Activated CD4-positive, alpha-beta T cell treated with anti-CD3 and anti-CD28 coated beads for 4 hours (primary cell): ENCODE measurements at places on chromosomes 3 and 15.

- DNase-seq = no peak
Observed at GRCh38 chr3:34837848-34838741, 801.2 kb upstream of the ARPP21 start.

- no peak for DNase-seq
Observed at GRCh38 chr3:170440344-170440743, 21.7 kb downstream of the CLDN11 start.

DNA sequence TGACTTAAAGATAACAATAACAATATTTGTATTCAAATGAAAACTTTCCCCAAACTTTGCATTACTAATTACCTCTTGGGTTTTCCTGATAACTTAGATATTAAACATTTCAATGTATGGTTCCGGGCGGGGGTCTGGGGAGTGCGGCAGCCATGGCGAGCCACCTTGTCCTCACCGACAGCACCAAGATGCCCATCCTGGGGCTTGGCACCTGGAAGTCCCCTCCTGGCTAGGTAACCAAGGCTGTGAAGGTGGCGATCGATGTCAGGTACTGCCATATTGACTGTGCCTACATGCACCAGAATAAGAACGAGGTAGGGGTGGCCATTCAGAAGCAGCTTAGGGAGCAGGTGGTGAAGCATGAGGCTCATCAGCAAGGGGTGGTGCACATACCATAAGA lies 478.7 kb downstream of the CNTN3 start:
- DNase-seq = no peak

DNA sequence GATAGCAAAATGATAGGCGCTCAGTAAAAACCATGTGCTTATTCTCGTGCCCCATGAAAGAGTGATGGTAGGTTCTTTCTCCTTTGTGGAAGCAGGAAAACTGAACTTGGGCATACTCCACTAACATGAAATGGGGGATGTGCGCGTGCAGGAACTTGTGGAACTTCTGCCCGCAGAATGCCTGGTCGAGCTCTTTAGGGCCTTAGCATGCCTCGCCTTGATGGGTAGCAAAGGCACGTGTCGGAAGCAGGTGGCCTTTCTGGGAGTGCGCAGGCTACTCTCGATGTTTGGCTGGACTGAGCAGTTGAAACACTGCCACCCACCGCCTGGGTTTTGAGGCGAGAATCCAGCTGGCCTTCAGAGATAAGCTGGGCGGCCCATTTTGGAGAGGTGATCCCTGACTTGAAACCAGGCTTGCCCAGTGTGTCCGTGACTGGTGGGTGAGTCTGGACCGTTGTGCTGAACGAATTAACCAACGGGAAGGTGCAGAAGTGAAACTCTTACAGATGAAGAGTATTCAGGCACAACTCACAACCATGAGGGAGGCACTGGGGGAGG lies 842 bp downstream of the PCCB start:
- DNase-seq = peak; percentile 11

- DNase-seq = no peak
Observed at GRCh38 chr3:195574497-195575304, 9.0 kb downstream of the APOD start.

DNA sequence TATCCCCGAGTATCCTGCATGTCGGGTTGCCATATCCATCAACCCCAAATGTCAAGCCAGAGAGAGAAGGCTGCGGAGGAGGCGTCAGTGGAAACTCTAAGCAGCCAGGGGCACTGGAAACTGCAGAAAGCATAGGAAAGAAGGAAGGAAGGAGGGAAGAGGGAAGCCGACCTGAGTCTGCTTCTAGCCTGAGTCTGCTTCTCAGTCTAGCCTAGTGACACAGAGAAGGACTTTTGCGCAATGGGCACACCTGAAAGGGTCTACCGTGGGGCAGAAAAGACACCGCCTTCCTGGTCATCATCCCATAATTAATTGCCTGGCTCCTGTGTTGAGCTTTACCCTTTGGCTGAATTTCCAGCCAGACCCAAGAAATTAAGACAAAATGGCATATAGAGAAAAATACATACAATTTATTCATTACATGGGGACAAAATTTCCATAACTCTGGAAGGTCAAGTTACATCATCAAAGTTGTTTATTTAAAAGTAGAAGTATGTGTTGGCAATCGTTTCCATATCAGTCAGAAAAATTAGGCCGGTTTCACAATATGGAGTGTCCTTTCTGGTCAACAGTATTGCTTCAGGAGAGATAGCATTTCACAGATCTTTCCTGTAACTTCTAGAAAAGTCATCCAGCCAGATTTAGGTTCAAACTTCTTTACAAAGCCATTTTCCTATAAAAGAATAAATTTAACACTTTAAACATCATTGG lies 10.3 kb downstream of the BCL2A1 start:
- no peak for DNase-seq

DNA sequence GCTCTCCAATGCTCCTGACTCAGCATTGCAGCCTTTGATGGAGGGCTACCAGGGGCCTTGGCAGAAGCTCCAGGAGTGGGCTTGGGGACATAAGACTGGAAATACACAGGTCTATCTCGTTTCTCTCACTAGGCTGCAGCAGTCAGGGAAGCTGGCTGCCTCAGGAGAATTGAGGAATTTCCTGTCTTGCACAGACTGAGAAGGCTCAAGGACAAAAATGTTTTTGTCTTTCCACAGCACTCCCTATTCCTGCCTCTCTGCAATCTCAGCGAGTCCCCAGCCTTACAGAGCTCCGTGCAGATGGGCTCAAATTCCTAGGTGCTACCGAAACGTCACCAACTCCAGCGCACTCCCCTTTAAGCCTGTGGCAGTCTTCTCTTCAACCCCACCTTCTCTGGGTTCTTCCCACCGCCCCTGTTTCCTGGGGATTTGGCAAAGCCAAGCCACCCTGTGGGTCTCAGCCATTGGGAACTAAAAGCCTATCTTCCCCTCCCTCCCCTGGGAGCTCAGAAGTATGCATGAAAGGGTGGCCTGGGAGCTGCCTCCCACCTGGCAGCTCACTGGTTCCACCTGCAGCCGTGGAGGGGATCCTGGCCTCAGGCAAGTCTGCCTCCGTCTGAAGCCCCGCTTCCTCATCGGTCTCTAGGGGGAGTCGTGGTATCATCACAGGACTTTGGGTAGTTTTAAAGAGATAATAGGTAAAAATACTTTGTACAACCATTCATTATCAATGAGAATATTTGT lies 322.6 kb upstream of the FRG2C start:
- DNase-seq = no peak

DNA sequence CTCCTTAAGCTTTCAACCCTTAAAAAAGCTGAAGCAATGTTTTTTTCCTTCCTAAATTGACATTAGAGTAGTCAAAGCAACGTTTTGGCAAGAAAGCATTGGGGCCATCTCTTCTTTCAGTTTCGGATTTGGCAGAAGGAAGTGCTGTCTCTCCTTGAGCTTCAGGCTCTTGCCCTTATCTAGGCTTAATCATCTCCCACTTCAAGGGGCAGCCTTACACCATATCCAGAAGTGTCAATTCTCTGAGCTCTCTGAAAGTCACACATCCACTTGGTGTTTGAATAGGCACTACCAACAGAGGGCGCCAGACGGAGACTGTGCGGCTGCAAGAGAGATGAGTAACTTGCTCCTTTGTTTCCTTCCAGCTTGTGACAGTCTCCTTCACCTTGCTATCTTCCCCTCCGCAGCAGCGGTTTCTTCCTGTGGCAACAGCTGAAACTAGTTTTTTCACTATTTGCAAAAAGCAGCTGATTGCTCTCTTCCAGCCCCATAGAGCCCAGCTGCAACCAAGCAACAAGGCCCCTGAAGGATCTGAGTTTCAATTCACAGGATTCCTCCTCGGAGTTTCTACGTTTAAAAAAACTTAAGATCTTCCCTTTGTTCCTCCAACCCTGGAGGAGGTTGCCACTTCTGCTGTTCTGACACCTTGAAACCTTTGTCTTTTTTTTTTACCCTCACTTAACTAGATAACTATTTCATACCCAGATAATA lies 147.0 kb upstream of the SLCO3A1 start:
- peak; percentile 85 for DNase-seq

DNA sequence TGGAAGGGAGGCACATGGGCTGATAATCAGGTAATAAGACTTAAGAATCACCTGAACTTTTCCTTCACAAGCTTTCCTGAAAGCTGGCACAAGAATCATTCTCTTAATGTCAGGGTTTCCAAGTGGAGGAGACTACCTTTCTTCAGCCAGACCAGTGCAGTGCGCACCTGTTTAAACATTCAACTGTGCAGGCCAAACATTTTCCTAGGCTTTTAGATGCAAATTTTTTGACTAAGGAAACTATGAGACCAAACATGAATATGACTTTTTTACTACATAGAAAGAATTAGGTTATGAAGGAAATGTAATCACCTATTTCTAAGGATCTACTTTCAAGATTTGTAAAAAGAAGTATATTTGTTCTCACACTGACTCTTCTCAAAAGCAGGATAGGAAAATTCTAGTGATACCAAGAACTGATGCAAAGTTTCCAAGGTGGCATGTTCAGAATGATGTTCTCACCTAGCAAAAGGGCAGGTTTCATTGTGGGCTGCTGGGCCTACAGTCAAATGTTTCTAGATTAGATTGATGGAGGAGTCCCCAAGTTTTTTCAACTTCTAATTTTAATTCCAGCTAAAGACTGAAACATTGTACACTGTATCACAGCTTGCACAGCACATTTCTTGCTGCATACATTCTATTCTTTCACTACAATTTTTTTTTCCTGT lies 339.1 kb downstream of the TIGIT start:
- no peak for DNase-seq

- DNase-seq = no peak
Observed at GRCh38 chr3:156131241-156131640, 10.9 kb downstream of the KCNAB1 start.

DNA sequence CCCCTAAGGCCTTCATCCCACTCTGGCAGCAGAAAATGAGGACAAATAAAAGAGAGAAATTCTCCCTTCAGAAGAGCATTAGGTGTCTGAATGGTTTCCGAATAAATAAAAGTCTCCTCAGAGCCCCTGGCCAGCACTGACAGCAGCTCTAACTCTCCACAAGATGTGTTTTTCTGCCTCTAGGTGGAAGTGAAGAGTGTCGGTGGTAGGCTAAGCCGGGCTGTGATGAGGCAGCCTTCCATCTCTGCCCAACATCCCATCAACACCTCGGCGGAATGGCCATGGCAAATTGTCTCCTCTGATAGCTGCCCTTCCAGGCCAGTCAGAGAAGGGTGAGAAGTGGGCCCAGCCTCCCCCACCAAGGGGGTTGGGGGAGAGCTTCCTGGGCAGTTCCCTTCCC lies 6.3 kb upstream of the CACNA2D2 start:
- DNase-seq = no peak

- DNase-seq = no peak
Observed at GRCh38 chr3:117589454-117589853, 879.9 kb downstream of the TUSC7 start.

DNA sequence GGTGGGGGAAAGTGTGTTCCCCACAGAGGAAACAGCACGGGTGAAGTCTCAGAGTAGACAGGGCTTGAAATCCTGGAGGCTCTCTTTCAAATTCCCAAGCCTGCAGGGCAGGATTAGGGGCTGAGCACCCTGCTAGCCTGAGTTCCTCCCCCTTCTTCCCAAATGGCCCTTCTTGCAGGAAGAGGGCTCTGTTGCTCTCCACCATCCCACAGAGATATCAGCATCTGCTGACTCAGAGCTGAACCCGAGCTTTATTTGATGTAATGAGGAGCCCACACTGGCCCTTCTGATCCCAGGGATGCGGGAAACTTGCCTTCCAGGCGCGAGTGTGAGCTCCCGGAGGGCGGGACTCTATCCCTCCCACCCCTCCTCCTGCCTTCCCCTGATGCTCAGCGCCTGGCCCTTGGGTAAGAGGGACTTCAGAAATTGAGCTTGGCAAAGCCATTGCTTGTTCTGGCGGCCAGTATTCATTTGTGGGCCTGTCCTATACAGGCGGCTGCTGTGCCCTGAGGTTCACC lies 1.4 kb upstream of the STRA6 start:
- no peak for DNase-seq

- DNase-seq = no peak
Observed at GRCh38 chr15:98859149-98859548, 148.4 kb downstream of the PGPEP1L start.

GRCh38 chr15:75989045-75989444 lies 23.2 kb downstream of the NRG4 start:
- DNase-seq = no peak

DNA sequence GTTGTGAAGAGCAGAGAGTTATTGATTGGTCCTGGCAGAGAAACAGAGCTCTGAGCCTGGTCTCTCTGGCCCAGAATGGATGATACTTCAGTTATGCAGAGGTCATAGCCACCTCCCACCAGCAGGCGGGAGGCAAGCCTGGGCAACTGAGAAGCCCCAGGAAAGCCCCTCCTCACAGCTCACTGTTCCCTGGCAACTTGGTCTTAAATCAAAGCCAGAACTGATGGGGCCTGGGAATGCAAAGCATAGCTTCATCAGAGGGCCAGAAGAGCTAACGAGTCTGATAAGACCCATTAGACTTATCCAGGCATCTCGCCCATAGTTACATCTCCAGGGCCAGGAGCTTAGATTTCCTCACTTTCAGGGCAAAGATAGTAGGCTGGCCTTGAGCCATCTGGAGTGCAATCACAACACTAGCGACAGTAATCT lies 5.5 kb upstream of the COLQ start:
- DNase-seq = no peak

- peak; percentile 40 for DNase-seq
Observed at GRCh38 chr15:101501703-101502373, 12.3 kb upstream of the PCSK6 start.

- DNase-seq = no peak
Observed at GRCh38 chr15:57537072-57537471, 54.6 kb upstream of the MYZAP start.

- no peak for DNase-seq
Observed at GRCh38 chr15:60831540-60831939, 352.6 kb upstream of the ICE2 start.

DNA sequence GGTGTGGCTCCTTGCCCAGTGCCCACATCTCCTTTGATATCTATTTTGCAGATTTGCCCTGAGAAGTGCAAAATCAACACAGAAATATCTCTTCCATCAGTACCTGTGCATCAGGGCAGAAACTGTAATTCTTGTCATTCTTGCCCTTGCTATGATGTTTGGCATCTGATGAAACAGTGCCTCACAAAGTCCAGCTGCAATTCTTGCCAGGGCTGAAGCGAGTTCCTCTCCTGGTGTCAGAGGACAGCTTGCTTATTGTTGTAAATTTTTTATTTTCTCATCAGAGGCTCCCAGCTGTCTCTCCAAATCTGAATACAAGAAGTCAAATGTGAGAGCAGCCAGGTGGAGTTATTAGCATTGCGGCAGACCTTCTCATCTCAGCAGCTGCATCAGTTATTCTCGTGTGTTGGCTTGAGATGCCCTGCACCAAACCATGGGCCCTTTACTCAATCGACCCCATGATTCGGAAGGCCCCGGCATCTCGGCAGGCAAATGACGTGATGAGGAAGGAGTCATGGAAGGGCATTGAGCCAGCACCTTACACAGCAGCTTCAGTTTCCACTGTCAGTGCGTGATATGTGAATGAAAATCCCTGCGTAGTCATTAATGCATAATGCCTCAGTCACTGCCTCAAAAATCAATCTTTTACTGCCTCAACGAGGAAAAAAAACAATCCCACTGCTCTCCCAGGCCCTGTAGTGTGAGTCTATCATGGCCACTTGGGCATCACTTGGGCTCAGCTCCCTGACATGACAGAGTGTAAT lies 93.4 kb downstream of the CCNL1 start:
- DNase-seq = no peak

- no peak for DNase-seq
Observed at GRCh38 chr3:177491296-177492032, 294.2 kb upstream of the TBL1XR1 start.
